ENCODE measurements at places on chromosomes 3 and 15.

- no peak for DNase-seq
Measured at GRCh38 chr15:67784856-67785430, 40.4 kb upstream of the SKOR1 start.

DNA sequence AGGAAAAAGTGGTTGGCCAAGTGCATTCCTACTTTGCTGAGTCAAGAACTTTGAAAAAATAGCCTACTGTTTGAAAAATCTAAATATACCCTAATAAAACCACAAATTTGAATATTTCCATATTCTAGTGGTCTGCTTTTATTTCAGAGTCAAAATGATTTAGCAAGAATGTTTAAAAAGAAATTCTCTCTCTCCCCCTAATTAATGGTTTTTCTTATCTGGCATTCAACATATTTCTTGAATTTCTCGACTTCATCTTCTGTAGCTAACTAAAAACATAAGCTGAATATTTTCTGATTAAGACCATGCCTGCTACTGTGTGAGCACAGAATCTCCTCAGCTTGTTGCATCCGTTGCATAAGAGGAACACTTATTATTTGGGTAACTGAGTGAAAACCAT is 563.5 kb upstream of the TBL1XR1 start:
- no peak for DNase-seq

GRCh38 chr3:179969525-179969924 is 67.2 kb downstream of the PEX5L start:
- peak; percentile 54 for DNase-seq

DNA sequence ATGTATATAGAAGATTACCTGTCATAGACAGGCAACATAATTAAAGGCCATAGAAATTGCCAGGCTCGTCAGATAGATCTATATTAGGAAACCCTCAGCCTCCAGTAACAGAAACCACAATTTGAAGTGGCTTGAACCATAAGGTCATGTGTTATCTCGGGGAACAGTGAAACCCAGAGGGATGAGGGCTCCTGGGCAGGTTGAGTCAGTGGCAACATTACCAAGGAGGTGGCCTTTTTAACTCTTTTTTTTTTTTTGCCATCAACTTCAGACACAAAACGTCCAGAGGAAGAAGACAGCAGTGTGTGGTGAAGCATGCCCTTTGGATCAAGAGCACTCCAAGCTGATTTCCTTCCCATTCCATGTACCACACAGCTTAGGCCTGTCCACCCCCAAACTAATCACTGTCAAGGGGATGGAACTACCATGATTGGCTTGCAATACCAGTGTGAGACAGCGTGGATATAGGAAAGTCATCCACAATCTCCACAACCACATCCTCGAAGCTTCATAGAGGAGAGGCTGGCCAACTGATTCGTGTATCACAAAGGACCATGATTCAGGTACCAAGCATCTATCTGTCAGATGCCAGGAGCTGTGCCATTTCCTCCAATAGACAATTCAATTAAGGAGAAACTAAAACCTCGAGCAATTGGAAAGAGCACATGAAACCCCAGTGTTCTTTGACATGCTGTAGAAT is 999 bp upstream of the KIF7 start:
- no peak for DNase-seq

- no peak for DNase-seq
Measured at GRCh38 chr3:66138336-66139313, 82.2 kb upstream of the SLC25A26 start.

GRCh38 chr3:138818185-138818860 is 16.4 kb downstream of the PIK3CB start:
- DNase-seq: no peak

- DNase-seq: no peak
Measured at GRCh38 chr3:65689436-65689835, 349.3 kb downstream of the MAGI1 start.

GRCh38 chr3:100521439-100521845 is 29.0 kb downstream of the TMEM45A start:
- DNase-seq: peak; percentile 78

GRCh38 chr3:42057561-42058211 is 33.5 kb upstream of the TRAK1 start:
- DNase-seq: no peak

DNA sequence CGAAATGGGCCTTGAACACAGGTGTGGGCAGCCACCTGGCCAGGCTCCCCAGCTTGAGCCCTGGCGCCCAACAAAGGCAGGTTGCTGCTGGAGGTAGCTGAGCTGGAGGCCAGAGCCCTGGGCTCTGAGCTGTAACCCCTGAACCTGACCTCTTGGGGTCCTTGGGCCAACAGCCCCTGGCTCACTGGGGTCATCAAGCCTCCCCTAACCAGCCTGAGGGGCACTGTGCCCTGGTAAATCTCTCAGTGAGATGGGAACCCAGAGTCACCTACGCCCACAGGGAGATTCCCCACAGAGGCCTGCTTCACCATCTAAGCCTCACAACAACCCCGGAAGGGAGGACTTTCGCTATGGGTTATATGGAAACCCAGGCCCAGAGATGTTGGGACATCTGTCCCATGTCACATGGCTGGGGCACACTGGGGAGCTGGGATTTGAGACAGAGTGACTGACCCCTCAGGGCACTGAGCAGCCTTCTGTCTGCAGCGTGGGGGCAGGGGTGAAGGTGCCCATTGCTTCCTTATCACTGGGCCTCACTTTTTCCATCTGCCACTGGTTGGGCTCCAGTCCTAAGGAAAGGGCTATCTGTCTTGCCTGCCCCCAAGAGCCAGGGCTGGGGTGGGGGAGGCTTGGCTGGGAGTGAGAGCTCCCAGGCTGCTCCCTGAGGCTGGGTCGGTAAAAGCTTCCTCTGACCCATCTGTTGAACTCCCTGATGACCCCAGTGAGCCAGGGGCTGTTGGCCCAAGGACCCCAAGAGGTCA is 59.1 kb downstream of the IQSEC1 start:
- no peak for DNase-seq

DNA sequence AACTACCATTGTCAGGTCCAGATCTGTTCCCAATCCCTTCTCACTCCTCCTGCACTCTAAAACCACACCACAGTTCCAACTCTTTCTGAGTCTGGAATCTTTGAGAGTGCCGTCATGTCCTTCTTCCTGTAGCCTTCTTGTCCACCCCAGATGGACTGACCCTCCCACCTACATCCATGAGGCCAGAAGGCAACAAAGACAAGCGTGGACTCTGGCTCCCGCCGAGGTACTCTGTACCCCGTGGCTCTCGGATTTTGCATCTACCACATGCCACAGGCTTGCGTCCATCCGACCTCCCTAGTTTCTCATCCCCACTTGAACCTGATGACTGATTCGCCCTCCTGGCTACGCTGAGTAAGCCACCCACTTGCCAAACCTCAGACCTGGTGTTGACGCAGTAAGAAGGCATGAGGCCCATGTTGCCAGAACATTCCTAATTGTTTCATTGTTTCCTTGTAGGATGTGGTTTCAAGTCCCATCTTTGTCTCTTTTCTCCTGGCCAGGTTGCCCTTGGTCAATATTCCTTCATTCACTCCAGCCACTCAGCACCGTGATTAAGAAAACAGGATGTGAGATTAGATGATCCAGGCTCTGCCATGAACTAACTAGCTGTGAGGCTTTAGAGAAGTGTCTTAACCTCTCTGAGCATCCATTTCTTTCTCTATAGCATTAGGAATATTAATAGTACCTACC is 1.1 kb upstream of the ZBTB38 start:
- DNase-seq: no peak

GRCh38 chr15:33517944-33518343 is 207.2 kb downstream of the RYR3 start:
- no peak for DNase-seq

- DNase-seq: no peak
Measured at GRCh38 chr15:85489773-85490493, 109.5 kb downstream of the AKAP13 start.

DNA sequence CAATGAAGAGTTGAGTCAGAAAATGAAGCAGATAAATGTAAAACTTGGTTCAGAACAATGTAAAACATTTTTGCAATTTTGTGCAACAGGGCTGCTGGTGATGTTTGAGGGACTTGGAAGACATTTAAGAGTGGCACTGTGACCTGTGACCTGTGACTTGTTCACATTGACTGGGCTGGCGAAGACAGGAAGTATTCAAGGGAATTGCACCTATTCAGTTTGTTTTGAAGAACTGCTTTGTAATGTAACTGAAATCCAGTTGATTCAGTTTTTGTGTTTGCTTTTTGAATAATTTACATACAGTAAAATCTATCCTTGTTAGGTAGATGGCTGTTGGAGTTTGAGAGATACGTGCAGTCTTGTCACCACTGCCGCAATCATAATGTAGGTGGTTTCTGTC is 35.4 kb downstream of the MCTP2 start:
- DNase-seq: no peak

GRCh38 chr3:134348524-134348923 is 25.7 kb downstream of the AMOTL2 start:
- no peak for DNase-seq

- no peak for DNase-seq
Measured at GRCh38 chr3:115380883-115381572, 233.9 kb upstream of the ZBTB20 start.

DNA sequence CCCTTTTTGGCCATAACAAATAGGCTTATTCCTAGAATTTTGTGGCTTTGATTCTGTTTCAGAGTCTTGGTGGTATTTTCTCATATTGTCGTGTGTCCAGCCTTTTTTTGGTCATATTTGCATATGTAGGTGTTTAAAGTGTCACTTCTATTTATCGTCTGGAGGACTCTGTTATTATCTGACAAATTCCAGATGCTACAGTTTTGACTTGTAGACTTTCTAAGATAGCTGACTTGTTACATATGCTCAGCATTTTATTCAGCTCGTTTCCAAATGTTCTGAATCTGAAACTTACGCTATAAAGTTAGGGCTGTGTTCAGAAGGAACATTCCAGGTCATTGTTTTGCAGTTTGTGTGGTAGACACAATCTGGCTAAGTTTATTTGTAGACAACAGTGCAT is 1.9 kb downstream of the PPP4R2 start:
- no peak for DNase-seq

- no peak for DNase-seq
Measured at GRCh38 chr15:53979051-53979788, 979 bp downstream of the UNC13C start.

DNA sequence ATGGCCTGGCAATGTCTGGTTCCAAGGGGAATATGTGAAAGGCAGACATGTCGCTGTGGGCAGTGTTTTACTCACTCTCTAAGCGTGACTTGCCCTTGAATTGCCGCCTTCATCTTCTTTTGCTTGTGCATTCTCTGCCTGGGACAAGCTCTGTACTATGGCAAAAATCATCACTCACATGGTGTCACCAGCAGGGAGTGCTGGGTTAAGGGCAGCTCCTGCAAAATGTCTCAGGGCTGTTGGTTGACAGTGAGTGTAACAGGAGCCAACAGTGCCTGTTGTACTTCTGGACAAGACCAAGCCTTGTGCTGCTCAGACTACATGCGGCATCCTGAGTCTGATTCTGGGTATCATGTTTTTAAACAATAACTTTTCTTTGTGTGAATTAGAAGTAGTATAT is 45.3 kb upstream of the KY start:
- no peak for DNase-seq

DNA sequence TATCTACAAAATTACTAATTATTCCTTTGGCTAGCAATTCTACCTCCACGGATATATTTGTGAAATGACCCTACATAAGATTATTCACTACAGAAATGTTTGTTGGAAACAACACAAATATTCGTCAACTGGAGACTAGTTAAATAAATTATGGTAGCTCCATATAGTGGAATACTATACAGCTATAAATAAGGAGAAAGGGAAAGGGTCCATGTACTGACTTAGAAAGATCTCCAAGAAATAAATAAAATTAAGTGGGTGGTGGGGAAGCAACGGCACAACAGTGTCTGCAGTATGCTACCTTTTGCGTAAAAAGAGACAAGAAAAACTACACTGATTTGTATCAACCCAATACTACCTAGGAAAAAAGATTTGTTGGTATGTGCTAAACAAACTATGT is 96.7 kb upstream of the BHLHE40 start:
- DNase-seq: no peak

GRCh38 chr3:122183893-122184590 is 574 bp downstream of the CASR start:
- no peak for DNase-seq

- no peak for DNase-seq
Measured at GRCh38 chr3:10462641-10463532, 42.5 kb downstream of the ATP2B2 start.
